ENCODE measurements at places on chromosomes 7 and 10. TPM values are rescaled to one million over a fixed set of nuclear protein-coding genes. Genes with fewer than 3 reads are reported as not detected.

FAM185A gene
- total RNA-seq: 9.2 TPM

DNA sequence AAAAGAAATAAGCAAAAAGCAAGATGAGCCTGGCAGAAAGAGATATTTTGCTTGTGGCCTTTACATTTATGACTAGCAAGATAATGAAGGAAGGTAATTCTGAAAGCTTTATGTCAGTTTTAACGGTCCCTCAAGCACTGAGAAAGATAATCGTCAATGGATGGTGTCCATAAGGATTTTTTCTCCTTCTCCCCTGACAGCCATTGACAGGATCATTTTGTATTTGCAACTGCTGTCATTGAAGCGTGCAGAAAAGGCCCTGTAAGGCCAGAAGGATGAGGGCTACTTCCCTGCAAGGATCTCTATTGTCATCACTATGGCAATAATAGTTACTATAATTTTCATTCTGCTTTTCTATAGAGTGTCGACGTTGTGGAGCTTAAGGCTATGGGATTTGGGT, 994 bp upstream of the LRGUK start:
- H3K36me3 ChIP-seq: no peaks in the 10 kb centered on the region
- no peak overlapping the region for H3K4me3 ChIP-seq
- H3K4me1 ChIP-seq: peaks cover 10% of the 10 kb centered on the region
- DNase-seq: no peak
- H3K27ac ChIP-seq: no peak overlapping the region

GRCh38 chr10:27541796-27542729, 38.0 kb downstream of the RAB18 start:
- H3K36me3 ChIP-seq: no peaks in the 10 kb centered on the region
- H3K27ac ChIP-seq: no peak overlapping the region
- H3K27me3 ChIP-seq: no peaks in the 10 kb centered on the region

DNA sequence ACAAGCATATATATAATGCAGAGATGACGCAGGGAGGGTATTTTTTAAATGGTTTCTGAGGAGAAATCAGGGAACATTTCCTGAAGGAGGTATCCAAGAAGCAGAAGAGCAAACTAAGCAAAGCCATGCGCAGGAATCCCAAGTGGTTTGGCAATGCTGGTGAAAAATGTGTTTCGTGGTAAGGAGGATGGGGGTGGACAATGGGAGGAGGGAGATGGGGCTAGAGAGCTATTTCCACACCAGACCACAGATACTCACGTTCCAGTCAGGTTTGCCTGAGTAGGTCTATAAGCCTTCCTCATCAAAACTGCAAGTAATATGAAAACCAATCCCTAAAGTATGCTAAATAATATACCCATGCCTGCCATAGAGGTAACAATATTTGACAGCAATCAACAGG, 223.7 kb upstream of the MKLN1 start:
- DNase-seq: peak; percentile 11
- H3K27me3 ChIP-seq: no peaks in the 10 kb centered on the region
- 0 out of 2 replicates have a peak overlapping the region, but pooled peaks have one; percentile 59 for H3K4me3 ChIP-seq
- peaks cover 70% of the 10 kb centered on the region for H3K36me3 ChIP-seq
- no peak overlapping the region for H3K27ac ChIP-seq

HDAC9 gene
- 14.7 TPM for total RNA-seq

GRCh38 chr7:92926697-92927044, 90.3 kb upstream of the CDK6 start:
- H3K27ac ChIP-seq: no peak overlapping the region
- no peak overlapping the region for H3K4me3 ChIP-seq
- DNase-seq: no peak
- no peaks in the 10 kb centered on the region for H3K27me3 ChIP-seq
- H3K36me3 ChIP-seq: no peaks in the 10 kb centered on the region

DNA sequence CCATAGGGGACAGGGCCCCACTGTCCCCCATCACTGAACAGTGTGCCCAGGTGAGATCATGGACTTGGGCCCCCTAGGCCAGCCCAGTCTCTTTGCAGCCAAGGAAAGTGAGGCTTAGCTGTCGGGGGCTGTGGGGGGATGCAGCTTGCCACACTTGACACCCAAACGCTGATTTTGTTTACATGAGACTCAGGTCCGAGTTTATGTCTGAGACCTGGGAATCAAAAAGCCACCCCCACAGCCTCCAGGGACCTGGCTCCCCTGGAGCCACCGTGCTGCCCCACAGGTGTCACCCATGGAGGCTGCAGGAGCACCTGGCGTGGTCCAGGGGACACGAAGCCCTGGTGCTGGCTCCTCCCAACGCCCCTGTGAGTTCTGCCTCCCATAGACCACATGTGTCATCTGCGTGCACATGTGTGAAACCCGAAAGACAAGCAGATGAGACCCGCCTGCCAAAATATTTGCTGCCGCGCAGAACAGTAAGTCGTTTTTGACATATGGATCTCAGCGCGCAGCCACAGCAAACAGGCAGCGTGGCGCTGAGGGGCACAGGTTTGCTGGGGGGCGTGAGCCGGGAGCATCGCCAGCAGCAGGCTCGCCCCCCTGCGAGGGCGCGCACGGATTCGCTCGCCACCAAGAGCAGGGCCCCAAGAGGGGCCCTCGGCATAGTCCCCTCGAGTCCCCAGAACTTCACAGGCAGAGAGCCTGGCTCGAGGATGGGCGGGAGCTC, 112.3 kb downstream of the LHPP start:
- no peaks in the 10 kb centered on the region for H3K36me3 ChIP-seq
- DNase-seq: no peak
- H3K27ac ChIP-seq: no peak overlapping the region
- no peak overlapping the region for H3K4me3 ChIP-seq
- no peaks in the 10 kb centered on the region for H3K4me1 ChIP-seq

CDH23 gene
- total RNA-seq: 13.3 TPM

- H3K27ac ChIP-seq: no peak overlapping the region
- no peak overlapping the region for H3K4me3 ChIP-seq
- DNase-seq: no peak
These were observed 18.4 kb downstream of the DLG5 start for GRCh38 chr10:77907900-77908717.

SFTPA1 gene
- total RNA-seq: not detected

TRIM24 gene
- total RNA-seq: 20.5 TPM

DNA sequence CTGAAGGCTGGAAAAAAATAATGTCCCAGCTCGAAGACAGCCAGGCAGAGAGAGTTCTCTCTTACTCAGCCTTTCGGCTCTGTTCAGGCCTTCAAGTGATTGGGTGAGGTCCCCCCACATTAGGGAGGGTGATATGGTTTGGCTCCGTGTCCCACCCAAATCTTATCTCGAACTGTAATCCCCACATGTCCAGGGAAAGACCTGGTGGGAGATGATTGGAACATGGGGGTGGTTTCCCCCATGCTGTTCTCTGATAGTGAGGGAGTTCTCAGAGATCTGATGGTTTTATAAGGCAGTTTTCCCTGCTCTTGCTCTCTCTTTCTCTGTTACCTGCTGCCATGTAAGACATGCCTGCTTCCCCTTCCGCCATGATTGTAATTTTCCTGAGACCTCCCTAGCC, 36.6 kb upstream of the LEP start:
- H3K27ac ChIP-seq: no peak overlapping the region
- H3K4me3 ChIP-seq: no peak overlapping the region
- no peak for DNase-seq
- no peaks in the 10 kb centered on the region for H3K4me1 ChIP-seq
- peaks cover 26% of the 10 kb centered on the region for H3K27me3 ChIP-seq

OR6B1 gene
- not detected for total RNA-seq

GRCh38 chr10:48523820-48524758, 80.8 kb downstream of the ARHGAP22 start:
- no peak for DNase-seq
- H3K36me3 ChIP-seq: no peaks in the 10 kb centered on the region
- H3K27ac ChIP-seq: no peak overlapping the region
- H3K27me3 ChIP-seq: peaks cover 33% of the 10 kb centered on the region

HOXA1 gene
- total RNA-seq: 2.0 TPM

CYP26C1 gene
- total RNA-seq: 0.60 TPM

GRCh38 chr7:123624527-123625183, 23.0 kb downstream of the ASB15 start:
- H3K4me1 ChIP-seq: 0 out of 2 replicates have a peak, but pooled peaks cover 9% of the 10 kb centered on the region
- H3K27me3 ChIP-seq: no peaks in the 10 kb centered on the region
- DNase-seq: no peak
- no peak overlapping the region for H3K27ac ChIP-seq
- no peak overlapping the region for H3K4me3 ChIP-seq

- no peaks in the 10 kb centered on the region for H3K27me3 ChIP-seq
- peak; percentile 55 for DNase-seq
- no peaks in the 10 kb centered on the region for H3K36me3 ChIP-seq
- no peak overlapping the region for H3K4me3 ChIP-seq
These were observed 60.9 kb upstream of the COL1A2 start for GRCh38 chr7:94333810-94334209.

DNA sequence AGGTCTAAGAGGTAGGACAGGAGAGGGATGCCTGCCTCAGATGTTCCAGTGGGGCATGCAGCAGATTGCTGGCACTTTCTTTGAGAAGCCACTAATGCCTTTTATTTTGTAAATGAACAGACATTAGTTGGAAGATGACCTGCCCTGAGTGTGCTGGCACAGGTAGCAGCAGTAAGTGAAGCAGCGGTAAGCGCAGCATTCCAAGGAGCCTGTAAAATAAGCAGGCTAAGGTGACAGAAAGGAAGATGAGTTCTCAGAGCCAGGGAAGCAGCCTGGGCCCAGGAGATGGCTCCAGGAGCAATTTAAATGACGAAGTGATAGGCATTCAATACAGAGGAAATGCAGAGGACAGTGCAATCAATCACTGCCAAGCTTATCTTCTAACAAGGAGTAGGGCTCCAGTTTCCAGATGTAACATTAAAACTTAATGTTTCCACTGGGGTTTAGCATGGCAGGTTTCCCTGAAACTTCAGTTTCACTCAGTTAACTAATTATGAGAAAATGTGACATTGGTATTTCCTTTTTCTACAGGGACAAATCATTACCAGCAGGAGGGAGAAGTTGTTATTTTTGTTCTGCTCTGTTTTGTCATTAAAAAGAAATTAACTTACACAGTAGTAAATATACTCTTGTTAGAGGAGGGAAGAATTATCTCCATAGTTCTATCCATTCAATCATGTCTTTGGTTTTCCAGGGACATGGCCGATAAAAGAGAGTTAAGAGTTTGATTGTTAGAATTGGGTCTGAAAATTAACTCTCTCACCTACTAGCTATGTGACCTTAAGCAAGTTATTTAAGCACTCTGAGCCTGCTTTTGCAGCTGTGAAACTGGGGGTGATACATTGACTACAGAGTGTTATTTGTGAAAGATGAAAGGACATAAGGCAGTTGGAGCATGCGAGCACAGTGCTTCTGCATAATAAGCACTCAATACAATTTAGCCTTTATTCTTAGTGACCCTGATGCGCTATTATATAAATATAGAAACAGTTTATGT, 96.6 kb upstream of the PTN start:
- DNase-seq: no peak
- H3K27me3 ChIP-seq: no peaks in the 10 kb centered on the region
- H3K4me3 ChIP-seq: no peak overlapping the region
- H3K4me1 ChIP-seq: no peaks in the 10 kb centered on the region
- H3K27ac ChIP-seq: no peak overlapping the region
- H3K36me3 ChIP-seq: no peaks in the 10 kb centered on the region

GRID2IP gene
- 1.3 TPM for total RNA-seq

CUZD1 gene
- 1.4 TPM for total RNA-seq

DNA sequence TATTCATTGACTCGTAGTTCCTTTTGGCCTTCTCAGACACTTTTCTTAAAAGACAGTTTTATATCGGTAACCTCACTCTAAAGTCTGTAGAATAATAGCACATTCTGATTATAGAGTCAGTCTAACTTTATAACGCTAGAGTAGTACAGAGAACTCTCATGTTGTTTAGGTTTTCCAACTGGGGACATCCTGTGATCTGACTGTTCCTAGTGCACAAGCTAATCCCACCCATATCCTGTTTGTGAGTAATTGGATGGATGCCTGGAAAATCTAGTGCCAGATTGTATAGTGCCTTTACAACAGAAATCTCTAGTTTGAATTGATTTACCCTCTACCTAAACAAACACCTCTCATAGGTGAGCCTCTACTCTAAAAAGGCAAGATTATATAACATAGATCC, 107.4 kb downstream of the ZEB1 start:
- no peak for DNase-seq
- H3K4me3 ChIP-seq: no peak overlapping the region
- no peak overlapping the region for H3K27ac ChIP-seq

GRCh38 chr10:131802156-131802915, 98.5 kb upstream of the PPP2R2D start:
- H3K27ac ChIP-seq: no peak overlapping the region
- no peaks in the 10 kb centered on the region for H3K4me1 ChIP-seq
- DNase-seq: no peak
- H3K4me3 ChIP-seq: no peak overlapping the region
- peaks cover 78% of the 10 kb centered on the region for H3K27me3 ChIP-seq
- no peaks in the 10 kb centered on the region for H3K36me3 ChIP-seq

BTBD16 gene
- 0.37 TPM for total RNA-seq

- peaks cover 9% of the 10 kb centered on the region for H3K4me1 ChIP-seq
- peaks cover 30% of the 10 kb centered on the region for H3K27me3 ChIP-seq
- DNase-seq: no peak
- no peak overlapping the region for H3K4me3 ChIP-seq
These were observed 55.9 kb upstream of the UNC5B start for GRCh38 chr10:71156436-71156835.

TMEM196 gene
- not detected for total RNA-seq

DNA sequence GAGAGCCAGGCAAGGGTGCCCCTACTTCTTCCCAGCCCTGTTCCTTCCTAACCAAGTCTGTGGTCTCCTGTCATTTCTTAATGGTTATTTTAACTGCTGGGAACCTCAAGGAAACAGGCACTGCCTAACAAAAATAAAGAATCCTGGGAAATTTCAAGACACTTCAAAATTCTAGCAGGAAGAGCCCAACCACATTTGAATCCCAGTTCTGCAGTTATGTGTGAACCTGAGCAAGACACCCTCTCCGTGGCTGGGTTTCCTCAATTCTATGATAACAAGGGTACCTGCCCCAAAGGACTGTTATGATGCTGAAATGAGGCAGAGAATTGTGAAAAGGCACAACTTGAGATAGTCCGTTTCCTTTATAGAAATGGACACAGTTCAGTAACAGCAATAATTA, 36.2 kb upstream of the DUSP5 start:
- H3K4me1 ChIP-seq: peaks cover 53% of the 10 kb centered on the region
- no peaks in the 10 kb centered on the region for H3K36me3 ChIP-seq
- H3K27ac ChIP-seq: peak overlapping the region; percentile 87
- H3K27me3 ChIP-seq: no peaks in the 10 kb centered on the region
- no peak overlapping the region for H3K4me3 ChIP-seq
- DNase-seq: no peak

GRCh38 chr10:35306852-35307251, 29.5 kb upstream of the CCNY start:
- H3K36me3 ChIP-seq: no peaks in the 10 kb centered on the region
- no peaks in the 10 kb centered on the region for H3K27me3 ChIP-seq
- peak overlapping the region; percentile 27 for H3K4me3 ChIP-seq

DNA sequence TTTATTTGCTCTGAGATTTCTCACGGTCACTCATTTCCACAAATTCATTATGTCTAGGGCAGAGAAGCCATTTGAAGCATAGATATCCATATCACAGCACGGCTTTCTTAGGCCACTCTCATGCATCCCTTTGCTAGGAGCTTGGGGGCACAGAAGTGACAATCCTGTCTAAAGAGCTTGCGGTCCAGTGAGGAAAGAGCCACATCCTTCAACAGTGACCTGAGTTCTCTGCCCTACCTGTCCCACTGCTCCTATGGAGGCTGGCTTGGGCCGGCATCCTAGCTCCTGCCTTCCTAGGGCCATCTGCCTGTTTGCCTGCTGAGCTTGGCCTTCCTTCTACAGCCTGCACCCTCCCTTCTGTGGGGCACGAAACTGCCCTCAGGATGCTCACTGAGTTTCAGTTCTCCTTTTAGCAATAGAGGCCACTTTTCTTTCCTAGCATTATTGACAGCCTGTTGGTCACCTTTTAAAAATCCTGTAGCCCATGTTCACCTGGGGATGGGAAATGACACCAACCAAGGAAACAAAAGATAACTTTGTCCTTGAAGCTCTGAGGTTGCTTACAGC, 212.1 kb upstream of the GRB10 start:
- H3K4me3 ChIP-seq: no peak overlapping the region
- DNase-seq: no peak
- no peaks in the 10 kb centered on the region for H3K36me3 ChIP-seq

All from PC-9 (cell line).